ENCODE measurements at places on chromosomes 2 and 18.
A peak's percentile ranks its signal among the peaks of the same experiment; 100 is the strongest.

- DNase-seq: no peak
Observed at GRCh38 chr2:111100087-111100764, 20.5 kb upstream of the BCL2L11 start.

- DNase-seq: no peak
Observed at GRCh38 chr2:235026649-235027557, 75.1 kb downstream of the SH3BP4 start.

DNA sequence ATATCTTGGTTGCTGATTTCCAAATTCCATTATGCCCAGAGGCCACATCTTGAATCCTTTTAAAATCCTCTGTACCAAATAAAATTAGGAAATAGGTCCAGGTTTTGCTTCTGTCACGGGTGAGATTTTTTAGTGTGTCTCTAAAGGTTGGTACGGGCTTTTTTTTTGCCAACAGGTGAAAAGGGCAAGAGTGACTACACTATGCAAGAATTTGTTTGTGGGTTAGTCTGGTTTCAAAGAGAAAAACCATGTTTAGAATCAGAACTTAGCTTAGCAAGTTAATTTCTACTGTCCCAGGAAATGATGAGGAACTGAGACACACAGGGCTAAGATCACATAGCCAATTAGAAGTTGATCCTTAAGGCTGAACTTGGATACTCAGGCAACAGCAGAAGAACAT lies 41.7 kb downstream of the POLR1A start:
- DNase-seq: no peak

- peak; percentile 4 for DNase-seq
Observed at GRCh38 chr2:232142049-232142448, 180.5 kb downstream of the DIS3L2 start.

- DNase-seq: no peak
Observed at GRCh38 chr2:126219081-126219480, 436.9 kb upstream of the GYPC start.

DNA sequence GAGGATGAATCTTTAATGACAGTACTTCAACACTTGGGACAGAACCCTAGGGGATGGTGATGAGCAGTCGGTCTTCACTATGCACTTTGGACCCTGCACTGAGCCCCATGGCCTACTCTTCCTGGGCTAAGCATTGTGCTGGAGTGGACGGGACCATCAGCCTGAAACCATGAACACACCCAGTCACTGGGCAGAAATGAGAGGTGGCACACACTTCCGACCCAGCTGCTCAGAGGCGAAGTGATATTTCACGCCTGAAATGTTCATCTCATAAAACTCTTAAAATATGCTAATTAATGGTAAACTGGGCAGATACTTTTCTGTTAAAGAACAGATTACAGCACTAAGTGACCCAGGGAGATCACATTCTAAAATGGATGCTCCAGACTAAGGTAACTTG lies 150.3 kb upstream of the NDUFV2 start:
- DNase-seq: no peak

DNA sequence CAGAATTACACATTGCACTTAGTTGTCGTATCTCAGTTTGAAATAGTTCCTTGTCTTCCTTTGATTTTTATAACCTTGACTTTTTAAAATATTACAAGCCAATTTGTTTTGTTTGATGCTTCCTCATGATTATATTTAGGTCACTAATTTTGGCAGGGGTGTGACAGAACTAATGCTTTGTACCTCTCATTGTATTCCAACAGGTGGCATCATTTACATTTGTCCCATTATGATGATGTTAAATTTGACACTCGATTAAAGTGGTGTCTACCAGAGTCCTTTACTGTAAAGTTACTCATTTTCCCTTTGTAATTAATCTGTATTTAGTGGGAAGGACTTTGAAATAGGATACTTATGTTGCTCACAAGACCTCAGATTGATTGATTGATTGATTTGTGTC lies 21.5 kb upstream of the MFSD2B start:
- DNase-seq: no peak

- no peak for DNase-seq
Observed at GRCh38 chr2:165401285-165401852, 68.1 kb upstream of the CSRNP3 start.

GRCh38 chr2:105287692-105288091 lies 41.8 kb downstream of the TGFBRAP1 start:
- no peak for DNase-seq

- DNase-seq: no peak
Observed at GRCh38 chr2:160375037-160375436, 118.6 kb downstream of the RBMS1 start.

- no peak for DNase-seq
Observed at GRCh38 chr2:45606796-45607195, 4.3 kb downstream of the SRBD1 start.

DNA sequence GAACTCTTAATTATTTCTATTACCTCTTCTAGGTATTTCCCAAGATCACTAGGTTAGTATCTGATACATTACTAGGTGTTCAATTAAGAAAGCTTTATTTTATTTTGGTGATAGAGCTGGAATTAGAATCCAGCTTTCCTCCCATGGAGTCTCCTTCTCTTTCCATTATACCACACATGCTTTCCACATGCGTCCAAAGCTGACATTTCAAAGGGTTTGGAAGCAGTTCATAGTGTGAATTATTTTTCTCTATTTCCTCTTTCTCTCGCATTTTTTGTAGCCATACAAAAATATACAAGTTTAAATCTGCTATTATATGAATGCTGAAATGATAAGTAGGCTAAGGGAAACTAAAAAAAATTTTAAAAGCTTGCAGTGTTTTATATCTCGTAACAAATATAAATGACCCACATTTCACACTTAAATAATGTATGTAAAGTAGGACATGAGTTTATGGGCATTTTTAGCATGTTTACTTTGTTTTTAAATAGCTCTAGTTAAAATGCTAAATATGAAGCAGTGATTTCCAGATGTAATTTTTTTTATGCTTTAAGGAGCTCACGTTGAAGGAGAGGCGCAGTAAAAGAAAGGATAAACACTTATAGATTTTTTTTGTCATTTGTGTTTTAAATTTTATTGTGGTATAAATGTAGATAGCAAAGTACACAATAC lies 20.1 kb downstream of the ZC3H6 start:
- no peak for DNase-seq

DNA sequence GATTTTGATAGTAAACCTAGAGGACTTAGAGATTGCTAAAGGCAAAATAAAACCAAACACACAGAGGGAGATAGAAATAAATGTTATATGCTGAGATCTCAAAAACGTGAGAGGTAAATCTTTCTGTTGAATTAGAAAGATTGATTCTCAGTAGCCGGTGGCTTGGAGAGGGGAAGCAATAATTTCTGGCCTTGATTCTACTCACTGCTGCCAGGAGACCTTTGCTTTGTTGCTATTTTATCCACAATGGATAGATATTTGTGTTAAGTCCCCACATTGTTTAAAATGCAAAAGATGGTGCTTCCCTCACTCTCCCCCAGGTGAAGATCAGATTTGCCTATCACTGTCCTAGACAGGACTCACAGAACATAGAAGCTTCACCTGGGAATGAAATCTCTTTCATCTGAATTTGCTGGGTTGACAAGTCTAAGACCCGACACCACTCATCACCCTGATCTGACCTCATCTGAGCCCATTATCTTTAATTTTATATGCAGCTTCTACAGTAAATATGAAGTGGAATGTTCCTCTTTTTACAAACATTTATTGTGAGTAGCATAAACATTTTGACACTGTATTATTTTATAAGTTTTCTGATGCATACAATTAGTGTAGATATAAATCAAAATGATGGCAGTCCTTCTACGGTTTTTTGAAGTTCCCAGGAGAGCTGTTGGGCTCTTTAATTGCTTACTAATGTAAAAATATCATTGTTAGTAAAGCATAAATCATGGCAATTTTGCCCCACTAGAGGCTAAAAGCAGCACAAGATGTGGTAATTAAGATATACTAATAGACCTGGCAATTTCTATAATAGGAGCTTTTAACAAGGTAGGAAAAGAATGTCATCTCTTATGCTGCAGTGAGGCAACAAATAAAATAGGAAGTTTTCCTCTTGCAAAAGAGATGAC lies 149.7 kb downstream of the DCC start:
- DNase-seq: no peak

GRCh38 chr2:1995584-1995983 lies 251.3 kb upstream of the PXDN start:
- DNase-seq: no peak

- peak; percentile 32 for DNase-seq
Observed at GRCh38 chr2:70143314-70144150, 47.3 kb downstream of the C2orf42 start.

DNA sequence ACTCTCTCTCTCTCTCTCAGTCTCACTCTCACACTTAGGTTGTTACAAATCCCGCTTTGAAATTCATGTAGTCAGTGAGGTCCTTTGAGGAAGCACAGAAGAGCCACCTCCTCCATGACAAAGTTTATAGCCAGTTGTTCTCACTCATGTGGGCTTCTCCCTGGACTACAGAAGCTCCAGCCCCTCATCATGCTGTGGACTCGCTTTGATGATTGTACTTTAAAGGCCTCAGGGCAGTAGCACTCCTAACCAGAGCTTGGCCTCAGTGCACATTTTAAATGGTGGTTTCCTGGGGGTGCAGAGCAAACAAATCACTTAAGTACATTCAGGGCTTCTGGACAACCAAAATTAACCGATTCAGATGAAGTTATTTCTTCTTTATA lies 115.7 kb downstream of the MTCL1 start:
- no peak for DNase-seq

- DNase-seq: no peak
Observed at GRCh38 chr2:113797237-113797636, 40.8 kb upstream of the SLC35F5 start.

DNA sequence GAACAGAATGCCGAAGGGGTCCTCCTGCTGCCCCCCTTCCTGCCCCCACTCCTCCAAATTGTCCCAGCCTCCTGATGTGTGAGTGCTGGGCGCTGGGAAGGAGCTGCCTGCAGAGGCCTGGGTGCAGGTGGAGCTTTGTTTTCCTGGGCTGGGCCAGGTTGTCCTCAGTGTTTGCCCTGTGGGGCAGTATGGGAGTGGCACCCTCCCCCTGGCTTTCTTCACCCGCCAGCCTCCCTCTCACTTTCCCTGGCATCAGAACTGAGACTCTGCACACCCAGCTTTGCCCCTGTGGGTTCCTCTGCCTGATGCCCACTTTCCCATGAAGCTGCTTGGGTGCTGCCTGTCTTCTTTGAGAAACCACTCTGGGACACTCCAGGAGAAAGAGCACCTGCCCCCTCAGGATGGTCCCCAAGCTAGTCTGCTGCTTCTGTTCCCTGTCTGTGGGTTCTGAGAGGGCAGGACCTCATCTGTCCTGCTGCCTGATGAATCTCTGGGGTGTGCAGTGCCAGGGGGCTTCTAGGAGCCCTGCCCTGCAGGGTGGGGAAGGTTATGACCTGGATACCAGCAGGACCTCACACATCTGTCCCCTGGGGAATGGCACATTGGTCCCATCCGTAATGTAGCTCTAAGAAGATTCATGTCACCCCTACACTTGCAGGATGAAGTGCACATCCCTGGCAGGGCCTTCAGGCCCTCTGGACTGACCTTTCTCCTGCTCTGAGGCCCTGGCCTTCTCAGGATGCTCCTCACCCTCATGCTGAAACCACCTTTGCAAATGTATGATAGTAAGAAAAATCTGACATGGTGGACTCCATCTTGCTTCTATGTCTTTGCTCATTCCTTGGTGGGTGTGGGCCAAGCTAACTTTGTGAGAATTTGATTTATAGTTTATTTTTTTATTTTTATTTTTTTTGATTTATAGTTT lies 146.8 kb upstream of the HS6ST1 start:
- no peak for DNase-seq

- DNase-seq: no peak
Observed at GRCh38 chr18:70160073-70160678, 45.3 kb downstream of the RTTN start.

- DNase-seq: no peak
Observed at GRCh38 chr2:131394147-131394931, 30.4 kb upstream of the RAB6D start.

- DNase-seq: no peak
Observed at GRCh38 chr2:111975053-111975552, 76.7 kb downstream of the MERTK start.

DNA sequence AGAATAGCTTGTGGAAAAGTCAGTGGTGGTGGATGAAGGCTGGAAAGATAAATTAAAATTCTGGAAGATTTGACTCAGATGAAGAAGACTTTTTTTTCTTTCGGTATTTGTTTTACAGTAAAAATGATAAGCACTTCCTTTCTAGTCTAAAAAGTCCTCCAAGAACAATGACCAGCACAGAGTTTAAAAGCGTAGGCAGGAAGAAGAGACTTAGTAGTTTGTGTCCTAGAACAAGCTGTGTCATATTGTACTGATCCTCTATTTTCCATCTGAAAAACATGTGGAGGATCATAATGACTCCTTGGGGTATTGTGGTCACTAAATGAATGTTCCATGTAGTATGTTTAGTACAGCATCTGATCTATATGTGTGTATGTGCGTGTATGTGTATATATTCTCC lies 132.4 kb upstream of the FSHR start:
- DNase-seq: no peak

- no peak for DNase-seq
Observed at GRCh38 chr2:239716536-239717318, 308.4 kb downstream of the NDUFA10 start.

GRCh38 chr2:53994818-53995808 lies 24.3 kb upstream of the PSME4 start:
- no peak for DNase-seq

DNA sequence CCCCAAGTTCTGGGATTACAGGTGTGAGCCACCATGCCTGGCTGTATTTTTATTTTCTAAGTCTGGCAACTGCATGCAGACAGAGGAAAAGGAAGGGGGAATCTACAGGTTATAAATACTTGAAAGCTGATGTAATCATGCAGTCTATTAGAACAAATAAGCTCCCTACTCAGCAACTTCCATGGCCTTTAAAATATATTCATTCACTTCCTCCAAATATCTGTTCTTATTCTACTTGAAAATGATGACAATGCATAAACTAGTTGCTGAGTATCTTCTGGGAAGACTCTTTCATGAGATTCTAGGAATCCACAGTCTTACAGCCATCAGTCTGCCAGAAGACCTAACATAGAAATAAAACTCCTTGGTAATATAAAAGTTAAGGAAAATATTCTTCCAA lies 66.9 kb upstream of the NCKAP5 start:
- no peak for DNase-seq

GRCh38 chr18:30929065-30929464 lies 113.5 kb downstream of the DSC3 start:
- DNase-seq: no peak
